Right atrium auricular region (tissue), 2 donors: ENCODE measurements at places on chromosomes 3 and 15. TPM values are rescaled to one million over a fixed set of nuclear protein-coding genes. Genes with fewer than 3 reads are reported as not detected.

Gene AMOTL2
- 119 TPM for total RNA-seq

DNA sequence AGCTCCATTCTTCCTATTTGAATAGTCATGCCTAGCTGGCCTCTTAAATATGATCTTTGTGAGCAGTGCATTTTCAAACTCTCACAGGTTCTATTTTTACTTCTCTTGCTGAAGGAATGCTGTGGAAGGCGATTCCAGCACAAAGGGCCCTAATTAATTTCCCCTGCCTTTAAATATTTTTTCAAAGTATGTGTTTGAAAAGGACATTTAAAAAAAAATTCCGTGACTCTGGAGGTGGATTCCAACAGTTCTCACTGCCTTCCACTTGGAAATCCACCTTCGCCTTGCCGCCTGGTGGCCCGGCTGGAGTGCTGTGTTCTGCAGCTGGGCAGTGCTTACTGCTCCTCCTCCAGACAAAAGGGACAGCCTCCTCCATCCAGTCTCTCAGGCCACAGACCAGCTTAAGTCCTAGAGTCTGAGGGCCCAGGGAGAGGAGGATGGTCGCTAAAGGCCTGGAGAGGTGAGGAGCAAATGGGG, 61.5 kb upstream of the CORO2B start:
- H3K4me1 ChIP-seq: no peaks in the 10 kb centered on the region
- H3K27ac ChIP-seq: peak overlapping the region; percentile 59
- H3K27me3 ChIP-seq: no peaks in the 10 kb centered on the region
- H3K36me3 ChIP-seq: no peaks in the 10 kb centered on the region

DNA sequence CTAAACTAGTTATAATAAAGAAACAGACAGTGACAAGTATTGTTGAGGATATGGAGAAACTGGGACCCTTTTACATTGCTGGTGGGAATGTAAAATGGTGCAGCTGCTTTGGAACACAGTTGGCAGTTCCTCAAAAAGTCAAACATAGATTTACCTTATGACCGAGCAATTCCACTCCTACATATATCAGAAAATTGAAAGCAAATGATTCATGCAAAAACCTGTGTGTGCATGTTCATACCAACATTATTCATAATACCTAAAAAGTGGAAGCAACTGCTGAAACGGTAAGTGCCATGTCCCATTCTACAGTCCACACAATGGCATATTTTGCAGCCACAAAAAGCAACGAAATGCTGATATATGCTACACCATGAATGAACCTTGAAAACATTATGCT, 12.2 kb upstream of the SEC61A1 start:
- H3K27me3 ChIP-seq: no peaks in the 10 kb centered on the region
- no peaks in the 10 kb centered on the region for H3K36me3 ChIP-seq
- H3K4me3 ChIP-seq: no peak overlapping the region
- DNase-seq: no peak

- peaks cover 14% of the 10 kb centered on the region for H3K4me1 ChIP-seq
- no peak for DNase-seq
- H3K36me3 ChIP-seq: no peaks in the 10 kb centered on the region
- peak overlapping the region; percentile 43 for H3K4me3 ChIP-seq
Measured at GRCh38 chr3:157438194-157438730, 1.6 kb downstream of the PTX3 start.

- no peaks in the 10 kb centered on the region for H3K27me3 ChIP-seq
- H3K4me1 ChIP-seq: no peaks in the 10 kb centered on the region
- no peak overlapping the region for H3K4me3 ChIP-seq
- no peak for DNase-seq
Measured at GRCh38 chr3:108462899-108463298, 47.5 kb downstream of the MYH15 start.

DNA sequence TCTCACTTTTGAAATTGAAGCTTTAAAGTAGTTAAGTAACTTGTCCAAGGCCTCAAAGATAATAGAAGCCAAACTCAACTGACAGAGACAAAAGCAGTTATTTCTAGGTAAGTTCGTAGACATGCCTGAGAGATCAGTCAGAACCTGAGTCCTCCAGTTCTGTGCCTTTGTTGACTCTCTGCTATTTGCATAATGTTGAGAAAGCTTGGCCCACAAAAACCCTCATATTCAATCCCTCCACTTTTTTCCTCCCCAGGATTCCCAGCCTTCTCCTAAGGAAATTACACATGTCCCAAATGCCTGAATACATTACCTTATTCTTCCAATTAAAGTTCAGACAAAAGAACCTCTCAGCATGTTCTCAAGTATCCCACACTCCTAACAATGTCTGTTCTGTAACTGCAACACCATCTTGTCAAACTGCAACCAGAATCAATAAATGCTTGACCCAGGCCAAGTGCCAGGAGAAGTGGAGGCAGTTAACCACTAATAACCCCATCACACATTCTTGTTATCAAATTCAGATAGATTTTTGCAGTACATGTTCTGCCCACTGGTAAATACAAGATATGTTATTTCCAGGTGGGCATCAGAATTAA, 217.8 kb downstream of the LRRC3B start:
- no peak overlapping the region for H3K4me3 ChIP-seq
- H3K27me3 ChIP-seq: no peaks in the 10 kb centered on the region
- no peak for DNase-seq
